ENCODE measurements at places on chromosomes 2 and 18.
A peak's percentile ranks its signal among the peaks of the same experiment; 100 is the strongest.

DNA sequence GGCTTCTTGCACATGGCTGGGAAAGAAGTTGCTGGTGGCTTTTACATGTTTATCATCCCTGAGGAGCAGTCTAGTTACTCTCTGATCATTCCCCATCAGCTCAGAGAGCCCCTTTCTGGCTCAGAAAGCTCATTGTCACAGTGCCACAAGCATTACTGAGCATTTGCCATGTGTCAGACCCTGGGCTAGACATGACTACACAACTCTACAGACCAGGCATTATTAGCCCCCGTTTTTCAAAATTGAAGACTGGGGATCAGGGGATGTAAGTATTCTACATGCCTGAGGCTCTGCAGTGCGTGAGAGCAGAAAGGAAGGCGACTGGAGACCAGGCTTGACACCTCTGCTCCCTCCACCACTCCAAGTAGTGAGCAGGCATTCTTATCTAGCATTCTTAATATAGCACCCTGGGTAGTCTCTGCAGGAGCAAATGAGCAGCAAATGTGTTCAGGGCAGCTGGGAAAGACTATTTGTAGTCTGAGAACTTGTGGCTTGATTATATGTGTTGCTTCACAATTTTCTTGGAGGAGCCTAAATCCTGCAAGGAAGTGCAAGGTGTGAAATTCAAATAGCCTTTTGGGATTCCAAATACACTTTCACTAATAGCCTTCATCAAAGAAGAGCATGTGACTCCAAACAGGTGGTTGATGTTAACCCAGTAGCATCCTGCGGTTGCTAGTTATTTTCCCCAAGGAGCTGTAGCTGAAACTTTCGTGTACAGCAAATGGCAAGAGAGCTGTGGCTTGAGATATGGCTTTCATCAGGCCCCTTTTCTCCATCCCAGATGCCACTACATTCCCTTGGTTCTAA, 143.2 kb downstream of the DDX1 start:
- DNase-seq, result no peak

- no peak for DNase-seq
Observed at GRCh38 chr2:231820786-231821303, 34.6 kb downstream of the COPS7B start.

- DNase-seq, result no peak
Observed at GRCh38 chr18:24153397-24153796, 14.5 kb downstream of the CABYR start.

- DNase-seq, result no peak
Observed at GRCh38 chr18:32333781-32334180, 136.9 kb downstream of the GAREM1 start.

GRCh38 chr2:96181529-96181928, 27.1 kb downstream of the STARD7 start:
- no peak for DNase-seq

DNA sequence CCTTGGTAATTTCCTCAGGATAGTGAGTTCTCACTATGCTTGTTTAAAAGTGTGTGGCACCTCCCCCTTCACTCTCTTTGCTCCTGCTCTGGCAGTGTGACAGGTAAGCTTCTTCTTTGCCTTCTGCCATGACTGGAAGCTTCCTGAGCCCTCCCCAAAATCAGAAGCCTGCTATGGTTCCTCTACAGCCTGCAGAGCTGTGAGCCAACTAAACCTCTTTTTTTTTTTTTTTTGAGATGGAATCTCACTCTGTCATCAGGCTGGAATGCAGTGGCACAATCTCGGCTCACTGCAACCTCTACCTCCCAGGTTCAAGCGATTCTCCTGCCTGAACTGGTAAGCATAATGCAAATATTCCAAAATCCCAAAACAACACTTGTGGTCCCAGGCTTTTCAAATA, 80.0 kb downstream of the SOWAHC start:
- no peak for DNase-seq

GRCh38 chr18:48622911-48623431, 84.1 kb downstream of the CTIF start:
- no peak for DNase-seq

DNA sequence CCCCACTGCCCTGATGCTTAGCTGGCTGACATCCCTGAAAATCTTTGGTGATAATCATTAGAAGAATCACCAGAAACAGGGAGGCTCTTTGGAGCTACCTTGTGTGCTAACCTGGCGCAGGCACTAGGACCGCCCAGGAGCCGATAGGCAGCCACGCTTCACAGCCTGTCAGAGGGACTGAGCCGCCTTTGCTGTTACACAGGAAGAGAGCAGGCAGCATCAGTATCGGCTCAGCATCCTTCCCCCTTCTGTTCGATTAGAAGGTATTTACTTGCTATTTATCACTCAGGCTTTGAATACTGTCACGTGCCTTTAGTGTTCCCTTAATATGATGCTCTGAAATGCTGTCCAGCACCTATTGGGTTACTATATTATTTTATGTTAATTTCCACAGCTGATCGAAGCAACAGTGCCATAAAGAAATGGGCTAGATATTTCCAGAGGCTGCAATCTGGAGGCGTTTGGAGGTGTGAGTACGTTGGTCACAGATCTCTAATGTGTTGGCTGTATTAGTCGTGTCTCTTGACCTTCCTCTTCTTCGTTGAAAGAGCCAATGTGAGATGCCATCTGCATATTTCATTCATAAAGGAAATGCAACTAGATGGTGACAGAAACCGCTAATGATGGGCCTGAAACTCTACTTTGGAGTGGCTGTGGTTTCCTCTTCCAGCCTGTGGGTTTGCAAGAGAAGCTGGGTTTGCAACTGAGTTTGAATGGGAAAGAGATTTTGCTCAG, 110.4 kb upstream of the RAB27B start:
- no peak for DNase-seq

DNA sequence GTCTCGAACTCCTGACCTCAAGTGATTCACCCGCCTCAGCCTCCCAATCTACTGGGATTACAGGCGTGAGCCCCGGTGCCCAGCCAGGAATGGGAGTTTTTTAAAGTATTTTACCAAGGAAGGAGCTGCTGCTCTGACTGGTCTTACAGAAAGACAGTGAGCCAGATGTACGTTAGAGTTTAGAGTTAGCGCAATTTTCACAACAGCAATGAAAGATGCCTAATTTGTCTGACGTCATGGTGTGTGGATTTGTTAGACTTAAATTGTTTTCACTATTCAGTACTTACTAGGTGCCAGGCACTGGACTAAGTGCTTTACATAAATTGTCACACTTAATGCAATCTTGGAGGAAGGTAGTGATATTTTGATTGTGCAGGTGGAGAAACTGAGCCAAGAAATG, 12.4 kb upstream of the RPL37A start:
- DNase-seq, result no peak

DNA sequence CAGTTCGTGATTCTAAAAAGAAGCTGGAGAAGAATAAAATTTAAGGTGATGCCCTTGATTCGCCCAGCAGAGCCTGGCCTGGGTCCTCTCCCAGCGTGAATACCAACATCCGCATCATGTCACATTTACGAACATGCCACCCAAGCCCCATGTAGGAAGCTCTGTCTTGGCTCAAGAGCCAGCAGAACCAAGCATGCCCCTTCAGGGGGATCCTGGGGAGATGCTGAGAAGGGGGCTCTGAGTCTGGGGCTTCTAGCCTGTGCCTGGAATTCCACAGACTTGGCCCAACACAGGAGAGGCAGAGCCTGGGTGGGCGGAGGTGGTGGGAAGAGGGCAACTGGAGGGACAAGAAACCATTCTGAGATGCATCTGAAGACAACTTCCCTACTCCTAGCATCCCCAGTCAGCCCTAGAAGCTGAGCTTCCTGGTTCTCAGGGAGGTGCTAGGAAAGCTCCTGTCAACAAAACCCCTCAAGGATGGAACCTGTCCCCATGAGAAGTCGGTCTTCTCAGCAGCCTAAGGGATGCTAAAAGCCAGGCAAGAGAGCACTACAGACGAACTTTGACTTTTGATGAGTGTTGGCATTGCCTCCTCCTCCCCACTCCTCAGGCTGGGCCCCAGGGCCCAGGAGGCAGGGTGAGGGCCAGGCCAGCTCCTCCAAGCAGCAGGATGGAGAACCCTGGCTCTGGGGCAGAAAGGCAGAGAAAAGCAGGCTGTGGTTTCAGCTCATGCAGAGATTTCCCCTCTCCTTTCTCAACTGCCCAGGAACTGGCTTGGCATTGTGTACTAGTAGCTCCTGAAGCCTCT, 57.9 kb downstream of the POLR1A start:
- DNase-seq, result no peak

GRCh38 chr18:40932862-40933261, 1022.2 kb upstream of the PIK3C3 start:
- no peak for DNase-seq

- no peak for DNase-seq
Observed at GRCh38 chr2:27019931-27020855, 12.6 kb upstream of the TMEM214 start.

DNA sequence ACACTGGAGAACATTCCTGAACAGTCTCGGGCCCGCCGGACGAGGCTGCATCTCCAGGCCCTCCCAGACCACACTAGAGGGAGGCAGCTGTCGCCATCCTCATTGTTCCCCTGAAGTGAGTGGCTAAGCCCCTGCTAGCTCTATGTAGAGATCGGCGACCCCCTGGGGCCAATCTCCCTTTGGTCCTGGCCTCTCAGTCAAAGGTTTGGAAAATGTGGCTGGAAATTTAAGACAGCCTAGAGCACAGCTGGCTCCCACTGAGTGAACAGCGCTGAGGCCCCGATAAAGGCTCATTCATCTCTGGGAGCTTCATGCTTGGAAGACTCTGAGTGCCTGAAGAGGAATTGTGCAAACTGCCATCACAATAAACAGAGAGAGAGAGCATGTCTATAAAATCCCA, 360.3 kb downstream of the CLIP4 start:
- no peak for DNase-seq

GRCh38 chr2:30527859-30528258, 80.8 kb downstream of the LCLAT1 start:
- no peak for DNase-seq

- DNase-seq, result no peak
Observed at GRCh38 chr2:145691659-145692058, 1171.7 kb upstream of the ZEB2 start.

DNA sequence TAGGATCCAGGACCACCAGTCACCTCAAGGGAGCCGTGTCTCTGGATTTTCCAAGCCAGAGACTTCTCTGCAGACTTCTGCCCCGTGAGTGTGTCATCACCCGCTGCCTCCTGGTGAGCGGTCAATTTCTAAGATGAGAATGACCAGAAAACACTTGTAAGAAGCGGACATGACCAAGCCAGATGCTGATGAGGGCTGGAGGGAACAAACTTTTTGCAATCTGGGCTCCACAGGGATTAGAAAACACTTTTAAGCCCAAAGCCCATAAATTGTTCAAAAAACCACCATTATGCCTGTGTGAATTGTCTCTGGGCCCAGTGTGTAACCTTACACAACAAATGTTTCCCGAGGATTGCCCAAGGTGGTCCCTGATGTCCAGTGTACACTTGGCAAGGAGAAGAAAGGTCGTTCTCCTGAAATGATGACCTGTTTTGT, 5.3 kb upstream of the NPPC start:
- no peak for DNase-seq

DNA sequence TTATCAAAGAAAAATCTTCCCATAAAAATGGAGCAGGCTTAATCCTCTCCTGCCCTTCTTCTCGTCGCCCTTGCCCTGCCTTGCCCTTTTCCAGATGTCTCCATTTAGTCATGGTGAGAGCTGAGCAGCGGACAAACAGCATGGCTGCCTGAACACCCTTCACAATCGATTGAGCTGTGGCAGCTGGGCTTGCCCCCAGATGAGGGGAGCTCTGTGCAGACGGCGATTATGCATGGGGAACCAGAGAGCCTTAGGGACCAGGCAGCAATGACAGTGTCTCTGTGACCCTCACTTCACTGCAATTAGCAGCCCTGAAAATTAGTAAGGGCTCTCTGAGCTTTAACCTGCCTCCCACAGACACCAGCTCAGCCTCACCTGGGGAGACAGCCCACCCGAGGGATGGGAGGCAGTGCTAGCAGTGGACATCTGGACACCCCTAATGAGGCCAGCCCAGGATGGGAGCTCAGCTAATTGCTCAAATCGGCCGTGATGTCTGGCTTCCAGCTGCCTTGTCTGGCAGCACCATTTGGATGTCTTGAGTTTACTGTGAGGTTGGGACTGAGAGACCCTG, 365.7 kb downstream of the TNS1 start:
- no peak for DNase-seq

GRCh38 chr2:72924353-72925240, 7.3 kb downstream of the EMX1 start:
- DNase-seq, result no peak

DNA sequence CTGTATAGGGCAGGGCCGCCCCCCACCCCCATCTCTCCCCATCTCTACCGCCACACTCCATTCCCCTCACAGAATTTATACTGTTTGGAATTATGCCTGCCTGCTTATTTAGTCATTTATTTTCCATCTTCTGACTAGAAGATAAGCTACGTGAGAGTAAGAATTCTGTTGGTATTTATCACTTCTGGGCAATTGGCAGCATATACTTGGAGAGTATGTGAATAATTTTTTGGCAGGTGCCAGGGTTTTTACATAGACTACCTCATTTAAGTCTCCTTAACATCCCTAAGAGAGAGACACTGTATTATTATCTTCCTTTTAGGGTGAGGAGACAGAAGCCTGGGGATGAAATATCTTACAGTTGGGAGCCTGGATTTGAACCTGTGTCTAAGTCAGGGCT, 45.0 kb downstream of the SLC4A1AP start:
- DNase-seq, result no peak

GRCh38 chr2:98508709-98509066, 64.0 kb downstream of the INPP4A start:
- peak; percentile 27 for DNase-seq

DNA sequence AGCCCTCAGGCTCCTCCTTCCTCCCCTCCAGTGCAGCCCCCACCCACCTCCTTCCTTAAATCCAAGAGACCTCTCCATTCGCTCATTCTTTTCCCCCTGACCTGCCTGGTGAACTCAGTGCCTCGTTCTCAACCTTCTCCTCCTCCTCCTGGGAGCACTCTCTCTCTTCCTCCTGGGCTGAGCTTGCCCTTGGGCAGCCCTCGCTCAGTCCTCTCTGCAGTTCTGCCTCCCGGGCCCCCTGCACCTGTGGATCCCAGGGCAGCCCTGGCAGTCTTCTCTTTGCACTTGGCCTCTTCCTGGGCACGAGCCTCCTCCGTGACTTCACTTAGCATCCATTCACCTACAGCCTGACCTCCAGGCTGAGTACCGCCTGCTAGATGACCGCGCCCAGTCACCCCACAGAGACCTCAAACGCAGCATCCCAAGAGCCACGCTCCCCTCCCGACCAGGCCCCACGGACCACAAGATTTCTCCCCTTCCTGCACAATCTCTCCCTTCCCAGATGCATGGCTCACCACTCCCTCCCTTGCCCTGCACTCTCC, 58.9 kb upstream of the ID2 start:
- DNase-seq, result no peak

- DNase-seq, result no peak
Observed at GRCh38 chr18:48167897-48168253, 237.4 kb upstream of the SMAD2 start.

Data from stimulated activated CD4-positive, alpha-beta T cell treated with anti-CD3 and anti-CD28 coated beads, Interleukin-15, amount 100 ng/mL, for 1 hour (primary cell).